CD4-positive, alpha-beta T cell treated with Interferon alpha-2 for 1 hour (primary cell): ENCODE measurements at places on chromosomes 2 and 18.

DNA sequence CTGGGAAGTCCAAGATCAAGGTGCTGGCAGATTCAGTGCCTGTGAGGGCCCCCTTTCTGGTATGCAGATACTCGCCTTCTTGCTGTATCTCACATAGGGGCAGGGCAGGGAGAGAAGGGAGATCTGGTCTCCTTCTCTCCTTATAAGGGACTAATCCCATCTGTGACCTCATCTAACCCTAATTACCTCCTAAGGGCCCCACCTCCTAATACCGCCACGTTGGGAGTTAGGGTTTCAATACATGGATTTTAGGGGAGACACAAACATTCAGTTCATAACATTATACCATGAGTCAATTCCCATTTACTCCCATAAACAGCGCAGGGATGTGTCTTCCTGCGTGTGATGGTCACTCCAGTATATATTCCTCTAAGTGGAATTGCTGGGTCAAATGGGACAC, 73.8 kb upstream of the TXNDC2 start:
- DNase-seq, result no peak

DNA sequence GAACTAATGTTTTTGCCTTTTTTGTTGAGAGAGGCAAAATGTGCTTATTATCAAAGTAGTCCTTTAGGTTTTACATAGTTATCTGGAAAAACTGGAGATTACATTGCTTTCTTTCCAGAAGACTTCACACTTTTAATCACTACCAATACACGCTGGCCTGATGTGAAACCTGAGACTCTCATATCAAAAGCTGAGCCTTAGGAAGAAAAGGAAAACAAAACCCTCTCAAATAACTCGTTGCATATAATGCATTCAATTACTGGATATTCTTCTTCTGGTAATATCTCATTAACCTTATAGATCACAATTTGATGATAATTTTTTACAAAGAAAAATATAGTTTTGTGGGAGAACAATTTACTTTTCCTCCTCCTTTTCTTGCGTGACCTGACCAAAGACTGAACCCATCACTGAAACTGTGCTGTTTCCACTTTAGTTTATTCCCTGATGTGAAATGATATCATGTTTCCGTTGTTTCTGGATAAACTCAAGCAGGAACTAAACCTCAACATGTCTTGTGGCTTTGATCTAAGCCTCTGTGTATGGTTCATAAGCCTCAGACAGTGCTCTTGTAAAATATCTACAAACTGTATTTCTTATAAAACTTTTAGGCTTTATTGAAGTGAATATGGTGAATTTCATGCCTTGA, 332.4 kb downstream of the GULP1 start:
- no peak for DNase-seq

DNA sequence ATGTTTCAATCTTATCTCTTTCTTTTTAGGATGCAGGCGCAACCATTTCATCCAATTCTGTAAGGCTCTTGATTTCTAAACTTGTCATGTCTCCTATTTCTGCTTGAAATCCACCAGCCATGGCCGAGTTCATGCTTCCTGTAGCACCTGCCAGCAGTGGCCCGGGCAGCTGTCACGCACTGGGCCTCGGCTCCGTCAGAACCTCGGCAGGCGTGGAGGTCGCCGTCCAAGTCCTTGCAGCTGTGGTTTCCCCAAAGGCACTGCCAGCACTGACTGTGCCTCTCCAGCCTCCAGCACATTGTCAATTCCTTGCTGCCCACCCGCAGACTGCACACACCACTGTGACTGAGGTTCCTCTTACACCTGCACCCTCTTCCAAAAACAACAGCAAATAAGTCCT, 188.7 kb upstream of the SALL3 start:
- DNase-seq, result no peak

DNA sequence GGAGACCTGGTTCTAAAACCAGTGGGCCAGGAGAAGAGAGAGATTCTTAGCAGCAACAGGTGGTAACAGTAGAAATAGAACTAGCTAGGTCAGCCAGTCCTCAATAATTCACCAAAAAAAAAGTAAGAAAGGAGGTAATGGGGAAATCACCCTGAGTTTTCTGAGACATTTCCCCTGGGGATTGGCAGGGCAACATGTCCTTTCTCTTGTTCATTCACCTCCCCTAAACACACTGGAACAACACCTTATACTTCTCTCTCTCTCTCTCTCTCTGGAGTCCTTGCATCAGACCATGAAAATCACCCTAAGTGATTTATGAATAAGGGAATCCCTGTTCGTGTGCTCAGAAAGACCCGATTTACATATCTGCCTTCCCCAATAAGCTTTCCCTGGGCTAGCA, 64.8 kb downstream of the COX7A2L start:
- no peak for DNase-seq

- DNase-seq, result no peak
Measured at GRCh38 chr2:42999856-43000241, 207.5 kb upstream of the HAAO start.

GRCh38 chr2:141048951-141049350, 1081.9 kb downstream of the LRP1B start:
- no peak for DNase-seq
